ENCODE measurements at places on chromosomes 1 and 21.

- DNase-seq, result no peak
These were observed 11.3 kb upstream of the SLC6A17 start for GRCh38 chr1:110138956-110139355.

DNA sequence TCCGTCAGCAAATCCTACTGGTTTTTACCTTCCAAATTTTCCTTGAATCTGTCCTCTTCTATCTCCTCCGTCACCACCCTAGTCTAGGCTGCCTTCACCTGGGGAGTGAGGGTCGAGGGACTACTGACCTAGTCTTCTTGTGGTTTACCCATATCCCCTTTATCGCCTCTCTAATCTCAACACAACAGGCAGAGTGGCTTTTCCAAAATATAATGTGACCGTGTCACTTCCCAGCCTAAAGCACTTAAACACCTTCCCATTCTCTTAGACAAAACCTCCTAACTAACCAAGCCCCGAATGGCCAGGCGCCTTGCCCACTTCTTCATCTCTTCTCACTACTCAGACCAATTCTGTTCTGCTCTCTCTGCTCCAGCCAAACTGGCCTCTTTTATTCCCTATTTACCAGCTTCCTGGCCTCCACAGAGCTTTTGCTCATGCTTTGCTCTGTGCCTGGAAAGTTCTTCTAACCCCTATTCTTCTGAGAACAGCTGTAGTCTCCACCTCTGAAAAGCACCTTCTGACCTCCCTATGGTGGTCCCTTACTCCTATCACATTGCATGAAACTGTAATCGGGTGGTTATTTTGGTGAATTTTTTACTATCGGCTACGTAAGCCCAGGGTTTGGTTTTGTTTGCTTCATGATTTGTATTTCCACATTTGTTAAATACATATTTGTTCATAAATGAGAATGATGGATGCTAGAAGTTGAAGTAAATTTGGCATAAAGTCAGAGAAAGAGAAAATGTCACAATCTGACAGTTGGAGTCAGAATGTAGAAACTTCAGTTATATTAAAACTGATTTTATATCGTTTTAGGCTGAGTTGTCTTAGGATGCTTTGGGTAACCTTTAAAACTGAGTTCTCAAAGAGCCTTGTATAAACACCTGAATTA lies 1.2 kb upstream of the NBPF1 start:
- DNase-seq, result no peak

GRCh38 chr1:186865253-186865652 lies 36.5 kb downstream of the PLA2G4A start:
- no peak for DNase-seq

DNA sequence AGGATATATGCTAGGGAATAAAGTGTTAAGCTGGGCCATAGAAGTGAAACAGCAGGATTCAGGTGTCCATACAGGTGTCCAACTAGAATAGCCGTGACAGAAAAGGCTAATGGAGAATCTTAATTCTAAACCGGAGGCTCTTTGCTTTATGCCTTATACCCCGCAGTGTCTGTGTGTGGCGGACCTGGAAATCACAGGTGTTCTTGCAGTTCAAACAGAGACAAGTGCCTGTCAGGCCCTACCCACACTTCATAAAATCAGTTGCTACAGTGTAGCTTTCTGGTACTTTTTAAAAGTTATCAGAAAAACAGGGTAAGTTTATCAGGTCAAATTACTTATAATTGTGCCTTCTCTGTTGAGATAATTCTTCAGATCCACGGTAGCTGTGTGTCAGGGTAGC lies 293.9 kb downstream of the LRRC7 start:
- DNase-seq, result no peak

GRCh38 chr1:81551946-81552345 lies 248.8 kb upstream of the ADGRL2 start:
- DNase-seq, result no peak

GRCh38 chr1:15170071-15170470 lies 16.5 kb downstream of the TMEM51 start:
- no peak for DNase-seq

- DNase-seq, result no peak
These were observed 10.5 kb downstream of the KCNJ15 start for GRCh38 chr21:38267136-38267755.

GRCh38 chr1:203280061-203280460 lies 25.3 kb upstream of the BTG2 start:
- no peak for DNase-seq
